Stimulated activated CD4-positive, alpha-beta T cell treated with anti-CD3 and anti-CD28 coated beads, Interleukin-4, amount 100 ng/mL, for 1 hour (primary cell): ENCODE measurements at places on chromosomes 1 and 21.
A peak's percentile ranks its signal among the peaks of the same experiment; 100 is the strongest.

- DNase-seq, result no peak
Measured at GRCh38 chr1:48214820-48215219, 7.7 kb upstream of the SLC5A9 start.

- peak; percentile 93 for DNase-seq
Measured at GRCh38 chr1:154335025-154335714, 9.8 kb downstream of the ATP8B2 start.

GRCh38 chr1:173861731-173862145 lies 6.1 kb downstream of the GAS5 start:
- DNase-seq, result peak; percentile 27

- DNase-seq, result peak; percentile 86
Measured at GRCh38 chr1:86395751-86396497, at the start of gene ODF2L. Gene ODF2L, minus strand, starts transcription at chr1:86396323. Its CDS starts 9,296 bp downstream, at chr1:86387027.

- no peak for DNase-seq
Measured at GRCh38 chr1:87402241-87403002, 73.7 kb downstream of the LMO4 start.

DNA sequence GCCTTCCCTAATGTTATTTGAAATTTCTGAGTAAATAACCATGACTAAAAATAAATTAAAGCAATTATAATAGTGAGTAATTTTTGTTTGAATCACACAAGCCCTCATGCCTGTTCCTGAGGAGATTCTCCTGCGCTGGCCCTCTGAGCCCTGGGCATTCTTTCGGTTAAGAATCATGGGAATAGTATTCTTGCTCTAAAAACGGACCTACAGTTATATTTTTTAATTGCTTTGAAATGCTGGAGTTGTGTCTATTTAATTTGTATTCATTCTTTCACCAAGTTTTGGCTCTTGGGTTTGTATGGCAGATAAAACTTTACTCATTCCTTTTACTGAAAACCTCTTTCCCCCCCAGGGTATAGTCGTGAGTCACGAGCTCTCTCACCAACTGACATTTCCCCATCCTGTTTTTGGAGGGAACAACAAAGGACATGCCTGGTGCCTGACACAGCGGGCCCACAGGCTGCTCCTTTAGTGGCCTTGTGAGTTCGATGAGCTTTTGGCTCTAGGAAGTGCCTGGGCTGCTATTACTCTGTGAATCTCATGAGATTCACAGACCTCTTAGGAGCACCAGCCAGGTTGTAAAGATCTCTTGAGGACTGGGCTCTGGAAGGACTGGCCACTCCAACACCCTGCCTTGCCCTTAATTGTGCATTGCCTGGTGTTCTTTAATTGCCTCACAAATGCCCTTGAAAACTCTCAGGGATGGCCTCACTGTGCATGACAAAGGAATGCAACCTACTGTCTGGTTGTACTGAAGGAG lies 58.6 kb downstream of the DDR2 start:
- DNase-seq, result no peak

DNA sequence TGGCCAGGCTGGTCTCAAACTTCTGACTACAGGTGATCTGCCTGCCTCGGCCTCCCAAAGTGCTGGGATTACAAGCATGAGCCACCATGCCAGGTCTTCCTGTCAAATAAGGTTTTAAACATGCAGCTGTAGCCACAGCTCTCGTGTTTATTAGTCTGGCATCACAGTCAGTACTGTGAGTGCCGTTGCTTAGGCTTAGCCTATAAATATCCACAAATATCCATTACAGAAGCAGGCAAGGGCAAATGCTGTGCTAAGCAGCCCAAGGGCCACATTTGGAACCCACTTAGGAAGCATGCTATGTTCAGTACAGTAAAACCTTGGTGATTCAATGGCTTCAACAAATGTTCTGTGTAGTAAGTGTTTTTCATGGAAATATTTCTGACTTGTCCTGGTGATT lies 75.9 kb downstream of the KIF1B start:
- no peak for DNase-seq

GRCh38 chr1:206545351-206545750 lies 38.0 kb downstream of the RASSF5 start:
- DNase-seq, result no peak

DNA sequence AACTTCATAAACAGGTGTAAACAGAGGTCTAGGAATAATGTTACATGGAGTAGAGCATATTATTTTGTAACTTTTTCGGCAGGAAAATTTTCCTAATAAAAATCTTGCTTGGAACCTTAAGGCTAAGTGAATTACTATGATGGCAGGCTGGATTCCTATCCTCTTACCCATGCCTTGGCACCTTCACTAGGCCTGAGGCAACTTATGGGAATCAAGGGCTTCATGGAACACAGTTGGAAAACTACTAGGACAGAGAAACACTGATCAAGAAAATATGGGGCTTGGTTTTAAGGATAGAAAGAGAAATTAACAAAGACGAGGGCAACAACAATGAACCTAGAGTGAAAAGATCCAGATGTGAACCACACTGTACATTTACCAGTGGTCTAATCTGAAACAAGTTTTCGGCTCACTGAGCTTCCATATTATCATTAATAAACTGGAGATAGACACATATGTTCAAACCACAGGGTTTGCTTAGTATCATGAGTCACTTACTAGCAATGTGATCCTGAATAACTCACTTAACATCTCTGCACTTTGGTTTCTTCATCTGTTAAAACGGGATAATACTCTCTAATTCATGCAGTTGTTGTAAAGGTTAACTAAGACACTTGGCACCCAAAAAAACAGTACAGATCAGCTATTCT lies 68.5 kb downstream of the GPATCH2 start:
- DNase-seq, result no peak

- no peak for DNase-seq
Measured at GRCh38 chr21:14533499-14534428, 12.4 kb downstream of the SAMSN1 start.

- DNase-seq, result no peak
Measured at GRCh38 chr1:157988002-157988401, 5.4 kb upstream of the KIRREL1 start.

DNA sequence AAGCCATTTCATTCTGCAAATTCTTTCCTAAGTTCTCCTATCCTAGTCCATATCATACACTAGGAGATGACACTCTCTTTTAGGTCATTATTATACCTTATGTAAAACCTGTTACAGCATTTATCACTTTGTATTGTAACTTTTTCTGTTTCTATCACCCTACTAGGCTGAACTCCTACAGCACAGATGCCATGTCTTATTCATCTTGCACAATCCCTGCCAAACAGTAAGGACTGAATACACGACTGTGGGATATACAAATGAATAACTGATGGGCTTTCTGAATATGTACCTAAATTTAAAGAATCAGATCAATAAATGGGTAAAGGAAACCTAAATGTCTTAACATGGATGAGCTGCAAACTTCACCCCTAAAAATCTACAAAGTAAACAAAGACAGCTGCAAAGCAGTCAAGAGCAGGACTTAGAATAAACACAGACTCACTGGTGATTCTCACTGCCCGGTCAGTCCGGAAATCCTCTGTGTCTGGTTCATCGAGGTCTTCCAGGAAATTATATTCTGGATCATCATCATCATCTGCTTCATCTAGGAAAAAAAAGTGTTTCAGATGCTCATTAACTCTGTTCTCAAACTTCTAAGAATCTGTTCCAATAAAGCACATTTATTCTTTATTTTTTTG lies 62.3 kb downstream of the GON4L start:
- DNase-seq, result no peak

DNA sequence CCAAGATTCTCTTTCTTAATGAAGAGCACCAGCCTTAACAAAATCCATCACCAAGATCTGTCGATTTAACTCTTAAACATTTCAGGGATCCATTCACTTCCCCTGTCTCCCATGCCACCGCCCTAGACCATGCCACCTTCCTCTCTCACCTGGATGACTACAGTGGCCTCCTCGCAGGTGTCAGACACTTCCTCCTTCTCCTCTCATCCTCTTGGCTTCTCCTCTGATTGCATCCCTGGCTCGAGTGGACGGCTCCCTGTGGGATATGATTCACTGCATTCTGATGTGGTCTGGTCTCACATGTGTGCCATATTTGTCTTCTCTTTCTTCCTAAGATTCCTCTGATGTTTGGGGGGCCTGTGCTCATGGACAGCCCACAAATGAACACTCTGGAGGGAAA lies 66.4 kb upstream of the KLHDC7A start:
- no peak for DNase-seq

DNA sequence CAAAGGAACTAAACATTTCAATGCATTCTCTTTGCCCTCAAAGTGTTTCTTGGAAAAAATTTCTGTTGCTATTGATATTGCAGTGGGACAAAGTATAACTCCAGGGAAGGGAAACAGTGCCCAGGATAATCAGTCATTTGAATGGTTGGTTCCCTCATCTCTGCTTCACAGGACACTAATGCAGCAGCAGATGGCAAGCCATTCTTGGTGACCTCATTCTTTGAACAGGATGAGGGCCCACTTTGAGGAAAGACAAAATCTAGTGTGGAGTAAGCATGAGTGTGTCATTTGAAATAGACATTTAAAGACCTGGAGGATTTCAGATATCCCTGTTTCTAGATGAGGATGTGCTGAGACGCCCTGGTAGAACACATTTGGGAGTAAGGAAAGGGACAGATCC lies 32.3 kb downstream of the CHRM3 start:
- DNase-seq, result no peak

DNA sequence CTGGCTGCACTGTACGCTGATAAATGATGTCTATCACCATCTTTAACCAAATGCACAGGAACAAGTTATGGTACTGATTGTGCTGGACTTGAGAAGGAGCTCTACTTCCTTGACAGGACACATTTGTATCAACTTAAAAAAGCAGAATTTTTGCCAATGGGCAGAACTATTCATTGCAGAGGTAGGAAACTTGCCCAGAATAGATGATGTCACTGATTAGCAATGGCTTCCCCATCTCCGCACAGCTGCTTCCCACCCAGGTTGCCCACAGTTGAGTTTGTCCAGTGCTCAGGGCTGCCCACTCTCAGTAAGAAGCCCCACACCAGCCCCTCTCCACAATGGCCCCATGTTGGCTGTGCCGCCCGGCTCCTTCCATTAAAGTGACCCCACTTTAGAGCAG lies 33.4 kb downstream of the CAPN2 start:
- DNase-seq, result no peak

DNA sequence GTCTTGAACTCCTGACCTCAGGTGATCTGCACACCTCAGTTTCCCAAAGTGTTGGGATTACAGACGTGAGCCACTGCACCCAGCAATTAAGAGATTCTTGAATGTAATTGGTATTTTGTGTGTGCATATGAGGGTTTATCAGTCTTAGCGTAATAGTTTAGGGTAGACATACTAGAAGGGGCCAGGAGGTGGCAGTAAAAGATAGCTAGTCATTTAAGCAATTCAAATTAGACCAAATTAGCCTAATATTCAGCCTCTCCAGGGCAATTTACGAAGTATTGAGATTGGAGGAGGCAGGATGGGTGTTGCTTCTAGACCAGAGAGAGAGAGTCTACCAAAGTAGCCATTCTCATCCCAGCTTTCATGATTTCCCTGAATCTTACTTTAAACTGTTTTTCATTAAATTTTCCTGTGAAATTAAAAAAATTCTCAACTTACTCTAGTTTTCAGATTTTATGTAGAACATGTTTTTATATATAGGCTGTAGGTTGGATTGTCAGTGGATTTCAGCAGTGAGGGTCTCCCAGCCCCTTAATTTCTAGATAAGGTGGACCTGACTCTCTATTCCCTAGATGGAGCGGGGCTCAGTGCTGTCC lies 119.7 kb downstream of the HHAT start:
- DNase-seq, result no peak

- DNase-seq, result no peak
Measured at GRCh38 chr1:55820501-55820900, 605.3 kb upstream of the USP24 start.

- no peak for DNase-seq
Measured at GRCh38 chr1:29708381-29708780, 472.1 kb downstream of the PTPRU start.

DNA sequence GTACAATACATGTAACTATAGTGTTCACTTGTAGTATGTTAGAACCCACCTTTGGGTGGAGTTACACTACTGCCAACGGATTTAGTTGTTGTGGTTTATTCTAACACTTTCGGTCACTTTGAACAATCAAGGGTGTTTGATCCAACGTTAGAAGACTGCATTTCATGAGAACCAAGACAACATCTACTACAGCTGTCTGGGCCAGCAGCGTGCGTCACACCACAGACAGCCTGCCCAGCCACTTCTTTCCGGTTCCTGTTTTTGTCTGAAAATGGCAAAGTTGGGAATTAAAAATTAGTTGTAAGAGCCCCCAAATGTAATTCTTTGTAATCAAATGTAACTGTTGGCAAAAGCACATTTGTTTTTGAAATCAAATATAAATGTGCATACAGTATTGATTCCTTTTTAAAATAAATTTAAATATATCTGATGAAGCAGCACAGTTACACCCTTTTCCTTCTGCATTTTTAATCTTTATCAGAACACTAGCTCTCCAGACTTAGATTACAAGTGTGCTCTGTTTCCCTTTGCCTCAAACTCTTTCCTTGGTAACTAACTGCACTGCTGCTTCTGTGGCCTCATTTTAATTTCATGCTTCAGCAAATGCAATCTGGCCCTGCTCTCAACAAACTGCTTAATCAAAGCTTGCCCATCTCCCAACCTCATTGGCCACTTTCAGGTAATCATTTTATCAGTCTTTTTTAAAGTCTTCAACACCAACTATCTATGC lies 86.6 kb upstream of the DPH5 start:
- DNase-seq, result peak; percentile 51

DNA sequence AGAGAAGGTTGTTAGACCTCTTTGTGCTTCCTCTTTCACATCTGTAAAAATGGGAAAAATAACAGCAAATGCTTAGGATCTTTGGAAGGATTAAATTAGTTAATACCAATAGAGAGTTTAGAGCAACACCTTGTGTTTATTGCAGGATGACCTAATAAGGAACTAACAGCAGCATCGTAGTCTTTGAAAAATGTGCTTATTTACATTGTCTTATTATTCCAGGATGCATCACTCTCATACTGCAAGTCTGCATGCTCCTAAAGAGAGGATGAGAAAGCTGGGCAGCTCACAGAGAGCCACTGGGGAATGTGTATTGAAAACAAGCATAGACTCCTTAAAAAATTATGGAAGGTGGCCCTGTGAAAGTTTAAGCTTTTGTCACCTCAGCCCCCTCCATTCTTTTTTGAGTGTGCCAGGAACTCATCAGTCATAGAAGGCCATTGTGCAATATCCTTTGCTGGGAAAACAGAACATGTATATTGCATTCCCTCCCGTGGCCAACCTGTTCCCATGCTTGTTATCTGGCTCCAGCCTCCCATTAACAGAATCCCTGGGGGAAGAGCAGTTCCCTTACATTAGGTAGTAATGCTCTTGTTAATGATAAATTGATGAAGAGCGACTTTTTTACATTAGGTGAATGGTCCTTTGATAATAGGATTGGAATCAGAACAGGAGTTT lies 180.7 kb downstream of the ZNF326 start:
- DNase-seq, result no peak

- no peak for DNase-seq
Measured at GRCh38 chr1:78972723-78973122, 33.8 kb downstream of the ADGRL4 start.
